ENCODE measurements at places on chromosomes 13 and 19.

GRCh38 chr13:98315466-98315865 is 138.4 kb upstream of the RNF113B start:
- no peak for DNase-seq

DNA sequence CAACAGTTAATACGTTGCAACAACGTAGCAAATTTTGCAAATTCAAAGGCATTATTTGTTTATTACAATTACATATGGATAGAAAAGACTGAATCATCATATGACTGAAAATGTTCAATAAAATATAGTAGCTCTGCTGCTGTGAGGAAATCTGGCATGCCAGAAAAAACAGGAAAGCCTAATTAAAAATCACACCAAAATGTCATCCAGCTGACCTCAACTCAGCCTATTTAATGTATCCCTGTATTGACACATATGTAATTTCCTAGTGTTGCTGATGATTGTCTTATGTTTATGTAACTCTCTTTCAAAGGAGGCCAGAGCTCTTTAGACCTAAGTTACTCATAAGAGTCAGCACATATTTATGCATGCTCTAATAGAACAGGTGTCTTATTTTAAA is 495.0 kb downstream of the PCDH17 start:
- no peak for DNase-seq

DNA sequence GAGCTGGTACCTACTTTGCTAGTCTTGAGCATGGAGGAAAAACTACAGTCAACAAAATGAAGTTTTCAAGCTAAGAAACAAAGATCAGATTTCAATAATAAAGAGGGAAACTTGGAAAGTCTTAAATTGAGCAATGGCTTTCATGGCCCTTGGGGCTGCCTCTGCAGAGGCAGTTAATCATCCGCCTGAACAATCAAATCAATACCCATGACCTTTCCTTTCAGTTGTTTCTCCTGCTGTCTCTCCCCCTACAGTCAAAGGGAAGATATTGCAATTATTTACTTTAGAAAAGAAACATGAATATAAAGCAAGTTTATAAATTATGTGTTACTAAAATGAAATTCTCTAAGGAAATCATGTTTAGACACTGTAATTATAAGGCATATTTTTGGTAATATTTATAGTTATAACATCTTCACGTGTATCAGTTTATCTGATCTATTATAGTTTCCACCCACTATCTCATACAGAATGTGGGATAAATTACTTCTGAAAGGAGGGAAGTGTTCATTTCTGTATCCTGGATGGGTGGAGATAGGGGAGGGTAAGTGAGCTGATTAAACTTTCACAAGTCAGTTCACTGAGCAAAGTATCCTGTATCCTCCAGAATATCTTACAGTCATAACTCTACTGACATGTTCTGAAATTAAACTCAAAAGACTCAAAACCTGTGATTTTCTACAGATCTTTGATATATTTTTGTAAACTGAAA is 72.4 kb upstream of the TSC22D1 start:
- DNase-seq: no peak

DNA sequence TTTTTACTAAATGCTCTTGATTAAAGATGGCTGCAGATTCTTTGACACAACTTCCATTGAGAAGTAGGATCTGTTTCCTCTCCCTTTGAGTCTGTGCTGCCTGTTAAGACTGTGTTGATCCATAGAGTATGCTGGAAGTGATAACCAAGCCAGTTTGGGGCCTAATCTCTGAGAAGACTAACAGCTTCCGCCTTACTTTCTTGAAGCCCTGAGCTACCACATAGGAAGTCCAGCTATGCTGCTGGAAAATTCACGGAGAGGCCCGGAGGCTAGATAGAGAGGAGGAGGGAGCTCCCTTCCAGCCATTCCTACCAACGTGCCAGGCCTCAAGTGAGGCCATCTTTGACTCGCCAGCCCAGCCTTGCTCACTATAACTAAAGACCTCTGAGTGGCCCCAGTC is 12.5 kb downstream of the RAP2A start:
- no peak for DNase-seq

GRCh38 chr13:64640002-64640401 is 2590.1 kb downstream of the PCDH9 start:
- no peak for DNase-seq

- DNase-seq: no peak
These were observed 36.7 kb upstream of the WDFY2 start for GRCh38 chr13:51547425-51548176.

DNA sequence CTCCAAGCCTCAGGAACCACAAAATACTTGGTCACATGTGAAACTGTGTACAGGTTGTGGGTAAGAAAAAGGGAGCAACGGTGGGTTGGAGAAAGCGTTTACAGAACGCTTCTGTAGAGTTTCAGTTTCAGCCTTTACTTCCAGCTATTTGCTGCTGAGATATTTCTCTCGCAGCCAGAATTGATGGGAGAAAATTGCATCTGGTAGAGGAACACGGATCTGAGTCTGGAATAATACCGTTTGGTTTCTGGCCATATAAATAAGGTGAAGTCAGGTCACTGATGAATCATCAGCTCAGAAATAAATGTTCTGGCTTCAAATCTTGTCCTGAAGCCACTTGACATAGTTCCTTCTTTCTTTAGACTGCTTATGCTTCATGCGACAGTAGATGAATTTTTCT is 20.3 kb upstream of the RFC3 start:
- peak; percentile 49 for DNase-seq

DNA sequence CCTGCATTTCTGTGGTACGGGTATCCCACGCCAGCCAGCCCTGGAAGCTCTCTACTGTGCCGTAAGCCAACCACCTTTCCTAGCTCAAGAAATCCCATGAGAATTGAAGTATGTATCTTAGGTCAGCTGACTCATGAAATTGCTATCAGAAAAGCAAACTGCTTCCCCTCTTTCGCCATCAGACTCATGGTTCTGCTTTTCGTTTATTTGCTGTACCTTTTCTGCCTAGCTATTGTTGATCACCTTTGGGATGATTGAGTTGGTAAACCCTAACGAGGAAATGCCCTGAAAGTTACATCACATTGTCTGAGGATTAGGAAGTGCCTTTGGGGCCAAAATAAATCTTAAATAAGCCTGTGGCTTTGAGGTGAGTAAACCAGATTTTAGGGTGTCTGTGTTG is at the start of gene ADGRE3:
Gene ADGRE3, minus strand, starts transcription at position 81 of the 400 bp plus-strand sequence. Its CDS starts 74 bp downstream, at position 7.
- no peak for DNase-seq

DNA sequence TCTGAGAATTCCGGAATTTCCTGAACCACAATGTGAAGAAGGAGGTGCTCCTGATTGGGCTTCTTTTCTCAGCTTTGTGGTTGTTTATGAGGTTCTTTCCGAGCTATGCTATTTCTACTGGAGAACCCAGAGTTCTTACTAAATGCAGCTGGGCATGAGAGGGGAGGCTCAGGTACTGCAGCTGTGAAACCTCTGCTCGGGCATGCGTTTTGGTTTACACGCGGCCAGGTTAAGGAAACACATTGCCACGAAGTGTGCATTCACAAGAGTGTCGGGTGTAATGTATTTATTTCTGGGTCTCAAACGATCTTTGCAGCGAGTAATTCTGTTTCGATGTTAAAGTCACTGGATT is 661 bp upstream of the MIR17HG start:
- no peak for DNase-seq

- peak; percentile 91 for DNase-seq
These were observed 176.1 kb downstream of the TM9SF2 start for GRCh38 chr13:99677116-99677951.

- DNase-seq: no peak
These were observed 636 bp upstream of the FOXO1 start for GRCh38 chr13:40666933-40667621.

GRCh38 chr19:29263305-29264135 is 50.6 kb upstream of the UQCRFS1 start:
- DNase-seq: no peak

GRCh38 chr19:1103132-1103707 is 574 bp upstream of the GPX4 start:
- DNase-seq: no peak

DNA sequence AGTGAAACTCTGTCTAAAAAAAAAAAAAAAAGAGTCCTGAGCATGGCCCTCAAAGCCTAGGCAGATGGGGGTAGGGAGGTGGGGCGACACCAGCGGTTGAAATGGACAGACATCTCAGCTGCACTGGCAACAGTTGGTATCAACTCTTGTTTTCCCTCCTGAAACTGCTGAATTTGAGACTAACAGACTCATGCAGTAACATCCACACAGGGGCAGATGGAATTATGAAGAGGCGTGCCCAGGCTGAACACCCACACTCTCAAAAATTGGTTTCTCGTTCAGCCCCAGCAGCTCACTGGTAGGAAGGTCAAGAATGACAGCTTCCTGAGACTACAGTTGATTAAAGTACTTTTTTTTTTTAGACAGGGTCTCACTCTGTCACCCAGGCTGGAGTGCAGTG is 24.1 kb downstream of the PBX4 start:
- DNase-seq: no peak

DNA sequence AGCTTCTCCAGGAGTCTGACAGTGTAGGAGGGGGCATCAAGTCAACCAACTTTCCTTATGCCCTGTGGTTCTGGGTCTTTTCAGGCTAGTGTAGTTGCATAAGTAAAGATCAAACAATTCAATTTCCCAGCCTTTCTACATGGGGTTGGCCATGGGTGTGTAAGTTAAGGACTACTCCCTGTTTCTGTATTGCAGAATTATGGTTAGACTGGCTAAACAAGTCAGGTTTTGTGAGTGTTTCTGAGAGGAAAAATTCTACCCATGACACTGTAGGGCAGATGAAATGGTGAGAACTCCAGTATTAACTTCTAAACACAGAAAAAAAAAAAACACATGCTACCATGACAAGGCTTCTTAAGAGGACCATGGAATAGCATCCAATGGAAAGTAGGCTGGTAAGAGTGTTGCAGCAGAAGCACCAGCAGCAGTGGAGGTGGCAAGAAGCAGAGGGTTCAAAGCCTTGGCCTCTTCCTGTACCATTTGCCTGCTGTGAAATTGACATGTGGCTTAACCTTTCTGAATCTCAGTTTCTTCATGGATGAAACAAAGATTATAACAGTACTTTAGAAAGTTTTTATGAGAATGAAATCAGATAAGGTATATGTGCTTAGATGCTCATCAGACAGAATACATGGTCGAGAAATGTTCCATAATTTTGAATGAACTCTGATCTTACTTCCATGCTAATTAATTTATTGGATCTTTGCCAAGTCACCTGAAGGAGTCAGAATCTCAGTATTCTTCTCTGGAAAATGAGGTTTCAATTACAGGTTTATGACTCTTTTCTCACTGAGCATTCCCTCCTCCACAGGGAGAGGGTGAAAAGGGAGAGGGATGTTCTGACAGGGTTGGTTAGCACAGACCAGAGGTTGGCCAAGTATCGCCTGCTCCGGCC is 11.4 kb upstream of the SCEL start:
- no peak for DNase-seq

DNA sequence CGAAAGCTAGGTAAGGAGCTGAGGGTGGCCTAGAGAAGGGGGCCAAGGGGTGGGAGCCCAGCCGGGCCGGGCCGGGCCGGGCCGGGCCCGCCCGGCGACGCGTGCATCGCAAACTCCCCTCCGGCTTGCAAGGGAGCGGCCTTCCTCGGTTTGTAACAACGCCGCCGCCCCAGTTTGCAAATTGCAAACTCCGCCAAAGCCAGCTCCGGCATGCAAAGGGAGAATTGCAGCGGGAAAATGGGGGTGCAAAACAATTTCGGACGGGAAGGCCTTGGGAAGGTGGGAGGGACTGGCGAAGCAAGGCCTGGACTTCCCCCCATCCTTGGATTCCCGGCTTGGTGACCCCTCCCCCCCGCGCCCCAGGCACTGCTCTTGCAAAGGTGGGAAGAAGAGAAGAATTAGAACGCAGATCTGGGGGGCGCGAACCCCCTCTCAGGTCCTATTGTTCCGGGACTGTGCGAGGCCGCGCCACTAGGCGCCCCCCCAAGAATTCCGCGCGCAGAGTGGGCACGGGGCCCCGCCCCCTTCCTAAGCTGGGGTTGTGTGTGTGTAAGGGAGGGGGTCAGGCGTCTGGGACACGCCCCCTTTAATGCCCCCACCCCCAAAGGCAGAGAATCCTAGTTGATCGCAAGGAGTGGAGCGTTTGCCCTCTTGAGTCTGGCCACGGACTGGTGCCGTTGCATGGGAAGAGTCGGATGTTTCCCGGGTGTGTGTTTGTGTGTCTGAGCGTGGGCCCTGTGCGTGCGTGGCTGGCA is 926 bp downstream of the PRR12 start:
- DNase-seq: no peak

- no peak for DNase-seq
These were observed 273.1 kb upstream of the SLITRK5 start for GRCh38 chr13:87398047-87398446.

DNA sequence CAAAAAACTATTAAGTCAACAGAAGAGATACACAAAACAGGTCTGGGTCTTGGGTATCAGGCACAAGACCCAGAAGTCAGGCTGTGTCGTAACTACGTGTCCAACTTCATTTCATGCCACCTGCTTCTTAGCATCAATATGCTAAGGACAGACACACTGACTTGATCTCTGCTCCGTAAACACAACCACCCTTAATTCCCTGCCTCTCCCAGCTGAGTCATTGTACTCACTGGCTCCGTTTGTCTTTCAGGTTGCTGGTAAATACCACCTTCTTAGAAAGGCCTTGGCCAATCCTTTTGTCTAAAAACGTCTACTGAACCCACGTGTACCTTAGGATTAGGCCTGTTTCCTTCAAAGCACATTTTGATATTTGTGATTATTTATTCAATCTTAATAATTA is 726.2 kb downstream of the PCDH9 start:
- no peak for DNase-seq

DNA sequence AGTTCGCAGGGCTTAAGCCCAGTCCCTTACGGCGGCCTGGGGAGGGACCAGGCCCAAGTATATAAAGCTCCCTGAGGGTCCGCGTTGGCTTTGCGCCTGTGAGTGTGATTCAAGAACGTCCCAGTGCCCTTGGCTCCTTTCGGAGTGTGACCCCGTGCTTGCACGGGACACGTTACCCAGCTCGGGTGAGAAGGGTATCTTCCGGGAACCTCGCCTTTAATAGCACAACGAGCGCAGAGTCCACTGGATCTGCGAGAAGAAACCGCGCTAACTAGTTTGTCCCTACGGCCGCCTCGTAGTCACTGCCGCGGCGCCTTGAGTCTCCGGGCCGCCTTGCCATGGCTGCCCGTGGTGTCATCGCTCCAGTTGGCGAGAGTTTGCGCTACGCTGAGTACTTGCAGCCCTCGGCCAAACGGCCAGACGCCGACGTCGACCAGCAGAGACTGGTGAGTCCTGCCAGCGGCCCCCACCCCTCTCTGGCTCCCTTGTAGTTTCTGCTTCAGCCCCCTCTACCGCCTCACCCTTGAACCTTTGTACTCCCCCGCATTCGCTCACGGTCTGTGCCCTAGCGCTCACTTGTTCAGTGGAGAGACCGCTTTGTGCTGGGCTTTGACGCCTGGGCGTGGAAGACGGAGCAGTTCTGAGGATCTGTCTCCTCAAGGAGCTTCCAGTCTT is at the start of gene DNAJC15:
Gene DNAJC15, plus strand, starts transcription at position 298 of the 675 bp plus-strand sequence. Its CDS starts 41 bp downstream, at position 339.
- peak; percentile 49 for DNase-seq

DNA sequence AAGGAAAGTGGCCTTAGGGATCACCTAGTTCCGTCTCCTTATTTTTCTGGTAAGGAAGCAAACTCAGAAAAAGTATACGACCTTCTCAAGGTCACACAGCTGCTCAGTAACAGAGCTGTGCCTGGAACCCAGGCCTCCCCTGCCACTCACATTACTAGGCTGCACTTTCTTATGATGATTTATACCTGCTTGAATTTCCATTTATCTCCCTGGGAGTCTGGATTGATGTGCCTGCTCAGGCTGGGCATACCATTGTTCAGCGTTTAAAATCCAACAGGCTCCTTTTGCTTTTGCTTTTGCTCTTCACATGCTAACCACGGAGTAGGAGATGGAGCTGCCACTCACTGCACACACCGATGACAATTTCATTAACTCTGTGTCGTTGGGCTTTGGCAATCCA is 241.0 kb downstream of the OLFM4 start:
- no peak for DNase-seq

- no peak for DNase-seq
These were observed at the start of gene LRRC63 for GRCh38 chr13:46211483-46212351. LRRC63 (plus strand) TSS chr13:46211928; CDS start chr13:46213035, 1,107 bp downstream.
